B cell (primary cell): ENCODE measurements at places on chromosomes 5 and 9. TPM values are rescaled to one million over a fixed set of nuclear protein-coding genes. Genes with fewer than 3 reads are reported as not detected.

DNA sequence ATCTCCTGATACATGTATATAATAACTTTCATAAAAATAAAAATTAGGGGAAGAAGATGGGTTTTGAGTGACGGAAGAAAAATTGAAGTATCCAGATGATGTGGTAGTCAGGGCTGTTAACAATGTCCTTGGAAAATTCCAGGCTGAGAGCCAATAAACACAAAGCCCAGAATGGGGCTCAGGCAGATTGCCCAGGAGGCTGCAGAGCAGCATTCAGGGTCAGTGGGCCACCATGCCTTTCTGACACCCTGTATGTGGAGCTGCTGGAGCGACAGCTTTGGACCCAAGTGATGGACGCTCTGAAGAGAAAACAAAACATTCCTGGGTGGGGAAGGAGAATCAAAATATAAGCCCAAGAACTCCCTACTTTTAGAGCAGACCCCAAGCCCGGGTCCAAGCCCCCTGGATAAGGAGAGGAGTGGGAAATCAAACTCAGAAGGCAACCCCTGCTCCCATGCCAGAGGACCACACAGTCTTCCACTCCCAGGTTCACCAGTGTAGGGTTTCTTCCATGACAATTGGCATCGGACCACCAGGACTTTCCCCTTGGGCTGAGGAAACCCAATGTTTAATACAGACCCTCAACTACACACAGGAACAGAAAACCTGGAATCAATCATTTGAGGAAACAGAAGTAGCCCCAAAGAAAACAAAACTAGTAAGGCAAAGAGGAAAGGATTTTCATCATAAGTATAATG lies 45.7 kb upstream of the SPATA31C2 start:
- H3K4me3 ChIP-seq: no peak overlapping the region
- H3K27me3 ChIP-seq: no peaks in the 10 kb centered on the region
- no peak overlapping the region for H3K27ac ChIP-seq
- no peaks in the 10 kb centered on the region for H3K4me1 ChIP-seq
- DNase-seq: no peak

DNA sequence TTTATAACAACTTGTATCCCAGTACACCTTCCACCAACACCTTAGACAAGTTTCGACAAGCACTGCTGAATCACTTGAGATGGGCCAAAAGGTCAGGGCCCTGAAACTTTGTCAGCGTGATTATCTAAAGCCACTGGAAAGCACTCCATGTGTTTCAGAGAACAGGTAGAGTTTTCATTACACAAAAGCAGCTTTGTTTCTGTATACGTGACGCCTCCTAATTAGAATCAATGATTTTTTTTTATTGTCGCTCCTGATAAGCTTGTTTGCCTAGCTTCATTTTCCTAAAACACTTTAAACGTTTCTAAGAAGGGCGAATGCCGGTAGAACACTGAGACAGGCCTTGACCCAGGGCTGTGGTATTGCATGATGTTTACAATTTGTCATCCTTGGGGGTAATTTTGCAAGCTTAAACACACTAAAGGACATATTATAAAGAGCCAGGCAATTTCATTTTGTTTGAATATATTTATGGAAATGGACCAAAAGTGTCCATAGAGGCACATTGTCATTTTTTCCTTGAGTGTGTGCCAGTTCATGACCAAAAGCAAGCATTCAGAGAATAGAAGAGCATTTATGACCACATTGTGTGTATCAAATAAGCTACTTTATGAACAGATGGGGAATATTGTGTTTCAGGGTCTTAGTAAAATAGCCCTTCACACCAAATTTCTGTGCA lies 193.6 kb downstream of the GLIS3 start:
- H3K36me3 ChIP-seq: no peaks in the 10 kb centered on the region
- H3K27me3 ChIP-seq: no peaks in the 10 kb centered on the region
- H3K4me3 ChIP-seq: no peak overlapping the region
- no peak for DNase-seq
- no peak overlapping the region for H3K27ac ChIP-seq

GRCh38 chr9:36813154-36813553 lies 220.9 kb downstream of the PAX5 start:
- H3K27me3 ChIP-seq: no peaks in the 10 kb centered on the region
- DNase-seq: no peak
- H3K4me3 ChIP-seq: no peak overlapping the region
- H3K36me3 ChIP-seq: no peaks in the 10 kb centered on the region
- H3K4me1 ChIP-seq: peaks cover 1% of the 10 kb centered on the region
- H3K27ac ChIP-seq: no peak overlapping the region

GRCh38 chr9:80602291-80602690 lies 1030.5 kb downstream of the TLE4 start:
- no peak overlapping the region for H3K4me3 ChIP-seq
- H3K36me3 ChIP-seq: no peaks in the 10 kb centered on the region
- no peak for DNase-seq
- H3K27ac ChIP-seq: no peak overlapping the region

GRCh38 chr5:143340891-143341685 lies 62.4 kb downstream of the NR3C1 start:
- no peak overlapping the region for H3K4me3 ChIP-seq
- H3K27me3 ChIP-seq: no peaks in the 10 kb centered on the region
- peaks cover 3% of the 10 kb centered on the region for H3K4me1 ChIP-seq
- no peaks in the 10 kb centered on the region for H3K36me3 ChIP-seq
- DNase-seq: no peak
- no peak overlapping the region for H3K27ac ChIP-seq

GRCh38 chr5:124883681-124884080 lies 137.2 kb upstream of the ZNF608 start:
- H3K36me3 ChIP-seq: no peaks in the 10 kb centered on the region
- no peak for DNase-seq
- H3K27ac ChIP-seq: no peak overlapping the region
- H3K4me1 ChIP-seq: peaks cover 7% of the 10 kb centered on the region
- H3K27me3 ChIP-seq: no peaks in the 10 kb centered on the region
- no peak overlapping the region for H3K4me3 ChIP-seq

GRCh38 chr9:131578021-131578420 lies 32.7 kb downstream of the PRRT1B start:
- peaks cover 27% of the 10 kb centered on the region for H3K4me1 ChIP-seq
- no peak for DNase-seq
- H3K4me3 ChIP-seq: no peak overlapping the region
- peaks cover 5% of the 10 kb centered on the region for H3K36me3 ChIP-seq
- no peaks in the 10 kb centered on the region for H3K27me3 ChIP-seq

DNA sequence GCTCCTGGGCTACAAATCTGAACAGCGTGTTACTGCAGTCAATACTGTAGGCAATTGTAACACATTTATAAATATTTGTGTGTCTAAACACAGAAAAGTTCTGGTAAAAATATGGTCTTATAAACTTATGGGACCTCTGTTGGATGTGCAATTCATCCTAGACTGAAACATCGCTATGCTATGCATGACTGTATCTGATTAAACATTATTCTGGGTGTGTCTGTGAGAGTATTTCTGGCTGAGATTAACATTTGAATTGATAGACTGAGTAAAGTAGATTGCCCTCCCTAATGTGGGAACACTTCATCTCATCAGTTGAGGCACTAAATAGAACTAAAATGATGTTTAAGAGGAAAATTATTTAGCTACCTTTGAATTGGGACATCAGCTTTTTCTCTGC lies 24.3 kb upstream of the PRDM9 start:
- no peaks in the 10 kb centered on the region for H3K27me3 ChIP-seq
- H3K27ac ChIP-seq: no peak overlapping the region
- DNase-seq: no peak
- no peaks in the 10 kb centered on the region for H3K36me3 ChIP-seq

- H3K4me1 ChIP-seq: no peaks in the 10 kb centered on the region
- no peaks in the 10 kb centered on the region for H3K36me3 ChIP-seq
- no peak for DNase-seq
These were observed 34.0 kb downstream of the ZNF474 start for GRCh38 chr5:122163121-122164069.

DNA sequence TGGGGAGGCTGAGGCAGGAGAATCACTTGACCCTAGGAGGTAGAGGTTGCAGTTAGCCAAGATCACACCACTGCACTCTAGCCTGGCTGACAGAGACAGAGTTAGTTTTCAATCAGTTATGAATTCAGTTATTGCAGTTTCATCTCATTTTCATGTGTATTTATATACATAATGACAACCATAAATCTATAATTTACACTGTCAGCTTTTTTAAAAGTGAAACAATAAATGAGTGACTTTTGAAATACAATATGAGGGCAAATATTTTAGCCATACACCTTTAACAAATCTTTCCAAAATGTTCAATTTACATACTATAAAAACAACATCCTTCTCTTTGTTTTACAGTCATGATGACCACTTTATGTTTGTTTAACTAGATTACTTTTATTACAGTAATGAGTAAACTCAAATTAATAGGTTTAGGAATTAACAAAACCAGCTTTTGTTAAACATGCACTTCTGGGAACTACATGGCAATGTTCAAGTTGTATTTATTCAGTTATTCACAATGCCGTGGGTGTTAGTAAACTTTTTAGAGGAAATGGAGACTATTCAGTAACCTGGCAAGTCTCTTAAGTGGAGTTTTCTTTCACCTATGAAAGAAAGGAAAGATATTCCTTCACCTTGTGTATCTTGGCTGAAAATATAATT lies 12.7 kb downstream of the TYRP1 start:
- no peak overlapping the region for H3K4me3 ChIP-seq
- no peaks in the 10 kb centered on the region for H3K36me3 ChIP-seq
- no peak for DNase-seq
- H3K27ac ChIP-seq: no peak overlapping the region
- H3K4me1 ChIP-seq: no peaks in the 10 kb centered on the region
- no peaks in the 10 kb centered on the region for H3K27me3 ChIP-seq

DNA sequence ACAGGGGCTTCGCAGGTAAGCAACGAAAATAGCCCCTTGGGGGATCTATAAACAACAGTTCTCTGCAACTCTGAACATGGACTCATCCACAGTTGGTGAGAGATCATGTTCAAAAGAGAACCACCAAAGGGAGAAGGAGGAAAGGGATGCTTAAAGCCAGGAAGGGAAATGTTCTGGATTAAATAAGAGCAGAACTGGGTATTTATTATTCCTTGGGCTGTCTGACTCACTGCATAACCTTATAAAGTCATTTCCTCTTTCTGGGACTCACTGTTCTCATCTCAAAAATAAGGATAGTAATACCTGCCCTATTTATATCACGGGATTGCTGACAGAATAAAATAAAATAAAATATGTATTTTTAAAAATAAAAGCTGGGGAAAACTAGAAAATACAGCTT lies 11.2 kb upstream of the MARCHF3 start:
- no peaks in the 10 kb centered on the region for H3K36me3 ChIP-seq
- no peak overlapping the region for H3K27ac ChIP-seq
- no peaks in the 10 kb centered on the region for H3K4me1 ChIP-seq
- DNase-seq: no peak

DNA sequence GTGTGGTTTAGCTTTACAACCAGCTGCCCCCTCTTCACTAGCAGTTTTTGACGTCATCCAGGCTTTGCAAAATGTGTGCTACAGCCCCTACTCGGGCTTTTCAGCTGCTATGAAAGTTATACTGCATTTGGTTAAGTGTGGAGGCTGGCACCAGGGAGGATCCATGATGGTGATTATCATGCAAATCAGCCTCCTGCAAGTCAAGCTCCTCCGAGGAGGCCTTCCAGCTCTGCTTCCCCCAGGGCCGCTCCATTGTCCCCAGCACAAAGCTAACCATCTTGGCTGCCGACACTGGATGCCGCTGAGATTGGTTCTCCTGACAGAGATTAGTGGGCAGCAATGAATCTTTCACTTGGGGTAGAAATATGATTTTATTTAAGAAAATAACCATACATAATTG lies 159.6 kb downstream of the NR2F1-AS1 start:
- H3K4me1 ChIP-seq: no peaks in the 10 kb centered on the region
- no peaks in the 10 kb centered on the region for H3K36me3 ChIP-seq
- no peaks in the 10 kb centered on the region for H3K27me3 ChIP-seq
- DNase-seq: no peak

- H3K27ac ChIP-seq: no peak overlapping the region
- no peak overlapping the region for H3K4me3 ChIP-seq
- H3K27me3 ChIP-seq: no peaks in the 10 kb centered on the region
- DNase-seq: no peak
These were observed 213.7 kb downstream of the DRD1 start for GRCh38 chr5:175230299-175230698.

GRCh38 chr9:136019681-136020060 lies 58.5 kb upstream of the UBAC1 start:
- no peaks in the 10 kb centered on the region for H3K27me3 ChIP-seq
- no peak for DNase-seq
- H3K4me3 ChIP-seq: no peak overlapping the region
- H3K36me3 ChIP-seq: no peaks in the 10 kb centered on the region
- H3K27ac ChIP-seq: no peak overlapping the region

- H3K4me3 ChIP-seq: no peak overlapping the region
- no peak for DNase-seq
- no peaks in the 10 kb centered on the region for H3K27me3 ChIP-seq
- no peaks in the 10 kb centered on the region for H3K4me1 ChIP-seq
- no peaks in the 10 kb centered on the region for H3K36me3 ChIP-seq
These were observed 375.0 kb upstream of the CCNH start for GRCh38 chr5:87787625-87788256.

DNA sequence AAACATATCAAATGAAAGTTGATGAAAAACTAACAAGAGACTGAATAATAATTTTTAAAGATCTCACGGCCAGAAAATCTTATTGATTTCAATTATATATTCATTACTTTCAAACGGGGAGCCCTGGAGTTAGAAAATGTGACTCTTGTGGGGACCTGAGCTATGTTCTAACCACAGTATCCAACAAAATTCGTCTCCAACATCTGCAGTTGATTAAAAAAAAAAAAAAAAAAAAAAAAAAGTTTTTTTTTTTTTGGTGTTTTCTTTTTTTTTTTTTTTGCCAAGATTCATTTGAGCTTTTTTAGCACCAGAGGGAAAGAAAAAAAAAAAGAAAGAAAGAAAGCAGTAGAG lies 144.3 kb upstream of the PIK3R1 start:
- no peak overlapping the region for H3K27ac ChIP-seq
- H3K4me1 ChIP-seq: no peaks in the 10 kb centered on the region
- no peaks in the 10 kb centered on the region for H3K36me3 ChIP-seq

DNA sequence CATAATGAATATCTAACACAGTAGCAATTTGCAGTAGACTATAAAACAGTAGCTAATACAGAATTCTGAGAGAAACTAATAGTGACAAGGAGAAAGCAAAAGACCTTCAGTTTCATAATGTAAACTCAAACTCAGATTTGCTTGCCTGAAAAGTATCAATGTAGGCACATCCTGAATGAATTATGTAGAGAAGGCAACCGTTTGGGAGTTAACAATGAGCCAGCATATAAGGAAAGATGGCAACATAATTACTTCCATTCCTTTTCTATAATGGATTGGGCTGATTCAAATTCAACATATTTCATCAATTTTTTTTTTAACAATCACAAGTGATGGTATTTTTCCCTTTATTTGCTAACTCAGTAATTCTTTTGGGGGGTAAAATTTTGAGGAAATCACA lies 261.6 kb downstream of the SEMA5A start:
- H3K4me3 ChIP-seq: no peak overlapping the region
- DNase-seq: no peak
- H3K27me3 ChIP-seq: no peaks in the 10 kb centered on the region
- H3K36me3 ChIP-seq: no peaks in the 10 kb centered on the region
- no peaks in the 10 kb centered on the region for H3K4me1 ChIP-seq

The NEK6 gene
- 63.1 and 66.3 TPM in 2 replicates for total RNA-seq

The LCN15 gene
- not detected in 2 replicates for total RNA-seq

The ANKRD31 gene
- total RNA-seq: 0.10 TPM in 2 replicates

The ADAMTS2 gene
- total RNA-seq: not detected in 2 replicates

The KCNIP1 gene
- not detected in 2 replicates for total RNA-seq
